ENCODE measurements at places on chromosomes 4 and X. TPM values are rescaled to one million over a fixed set of nuclear protein-coding genes. Genes with fewer than 3 reads are reported as not detected.

DNA sequence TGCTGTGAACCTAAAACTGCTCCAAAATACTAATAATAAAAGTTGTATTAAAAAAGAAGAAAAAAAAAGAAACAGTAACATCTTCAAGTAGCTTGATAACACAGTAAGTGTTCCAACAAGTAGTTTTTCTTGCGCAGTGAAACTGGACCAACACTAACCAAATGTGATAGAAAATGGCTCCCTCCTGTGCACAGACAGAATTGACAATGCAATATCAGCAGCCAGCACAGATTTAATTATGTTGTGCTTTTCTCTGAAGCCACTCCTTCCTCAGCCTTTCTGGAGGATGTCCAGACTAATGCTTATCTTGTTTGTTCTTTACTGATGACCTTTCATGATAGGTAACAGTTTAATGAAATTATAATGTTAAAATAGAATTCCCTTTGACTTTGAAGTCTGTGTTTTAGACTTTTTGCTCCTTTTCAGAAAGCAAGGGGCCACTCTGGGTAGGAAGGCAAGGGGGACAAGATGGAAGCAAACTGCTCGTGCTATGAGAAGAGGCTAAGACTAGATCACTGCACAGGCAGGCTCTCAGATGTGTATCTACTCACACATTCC, 147.1 kb upstream of the RPL34 start:
- no peak for DNase-seq

GRCh38 chrX:139759637-139760036, 51.7 kb upstream of the MCF2 start:
- DNase-seq, result no peak

DNA sequence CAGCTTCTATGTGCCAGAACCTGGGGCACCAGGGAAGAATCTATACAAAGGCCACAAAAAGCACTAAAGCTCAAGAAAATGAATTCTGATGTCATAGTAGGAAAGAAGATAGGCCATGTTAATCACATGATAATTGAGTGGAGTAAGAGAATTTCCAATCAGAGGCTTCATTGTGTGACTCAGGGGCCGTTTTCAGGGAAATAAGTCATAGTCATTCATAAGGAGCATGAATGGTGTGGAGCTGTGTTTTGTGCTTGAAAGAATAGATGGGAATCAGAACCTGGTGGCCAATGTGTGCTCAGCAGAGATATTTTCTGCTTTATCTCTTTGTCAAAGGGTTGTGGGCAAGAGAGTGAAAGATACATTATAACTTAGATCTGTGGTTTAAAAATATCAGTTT, 102.4 kb upstream of the ZDHHC15 start:
- no peak for DNase-seq

GRCh38 chr4:15294832-15295231, 133.0 kb upstream of the C1QTNF7 start:
- no peak for DNase-seq

- DNase-seq, result no peak
These were observed 45.8 kb downstream of the TSPAN5 start for GRCh38 chr4:98612318-98613250.

GRCh38 chr4:182684796-182685195, 232.4 kb downstream of the DCTD start:
- DNase-seq, result no peak

DNA sequence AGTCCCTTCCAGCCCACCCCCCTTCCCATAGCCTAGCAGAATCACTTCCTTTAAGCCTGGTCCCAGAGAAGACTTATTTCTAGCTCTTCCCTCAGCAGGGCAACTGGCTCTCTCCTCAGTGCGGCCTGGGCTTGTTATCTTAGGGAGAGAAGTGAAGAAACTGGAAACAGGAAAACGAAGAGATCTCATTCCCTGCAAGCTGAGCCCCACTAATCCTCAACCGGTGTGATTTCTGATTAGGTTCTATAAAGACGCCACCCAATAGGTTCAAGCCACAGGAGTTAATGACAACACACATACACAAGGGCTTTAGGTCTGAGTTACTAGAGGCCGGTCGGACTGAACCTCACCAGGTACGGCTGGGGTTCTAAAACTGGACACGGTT, 3.2 kb downstream of the GSX2 start:
- DNase-seq, result no peak

- DNase-seq, result no peak
These were observed 45.4 kb downstream of the TIGD4 start for GRCh38 chr4:152734015-152734698.

GRCh38 chr4:181525634-181526033, 717.6 kb upstream of the TENM3 start:
- DNase-seq, result peak; percentile 35

DNA sequence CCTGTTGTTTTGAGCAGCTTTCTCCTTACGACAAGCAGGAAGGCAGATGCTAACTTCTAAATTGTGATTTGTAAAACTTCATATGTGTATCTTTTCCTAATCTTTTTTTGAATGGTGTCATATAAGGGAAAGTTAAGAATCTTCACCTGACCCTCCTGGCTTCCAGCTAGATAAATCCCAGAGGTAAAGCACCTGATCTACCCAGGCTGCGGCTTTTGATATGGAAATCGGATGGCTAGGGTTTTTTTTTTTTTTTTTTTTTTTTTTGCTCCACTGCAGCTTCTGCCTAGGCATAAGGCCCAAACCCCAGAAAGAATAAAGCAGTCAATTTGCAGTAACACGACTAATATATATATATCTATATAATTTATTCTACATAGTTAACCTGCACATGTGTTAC, 10.0 kb downstream of the MAB21L2 start:
- no peak for DNase-seq

- DNase-seq, result no peak
These were observed 61.7 kb upstream of the HAND2 start for GRCh38 chr4:173591760-173592159.

DNA sequence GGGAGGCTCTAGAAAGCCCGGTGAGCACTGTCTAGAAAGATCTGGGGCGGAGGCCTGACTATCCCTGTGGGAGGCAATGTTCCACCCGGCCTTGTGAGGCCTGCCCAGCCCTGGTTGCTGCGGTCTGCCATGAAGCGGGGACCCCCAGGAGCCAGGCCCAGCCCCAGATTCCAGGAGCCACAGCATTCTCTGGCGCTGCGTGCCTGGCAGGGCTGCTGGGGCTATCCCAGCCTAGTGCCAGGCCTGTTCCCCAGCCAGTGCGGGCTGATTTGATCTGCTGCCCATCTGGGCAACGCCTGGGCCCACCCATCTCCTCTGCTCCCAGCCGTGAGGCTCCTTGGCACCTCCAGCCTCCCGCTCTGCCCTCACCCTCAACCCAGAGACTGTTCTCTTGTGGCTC, 19.6 kb downstream of the ATP2B3 start:
- no peak for DNase-seq

GRCh38 chr4:1380368-1381151, 25.7 kb downstream of the NKX1-1 start:
- peak; percentile 12 for DNase-seq

GRCh38 chr4:6953751-6954380, 44.2 kb downstream of the TBC1D14 start:
- DNase-seq, result peak; percentile 56

GRCh38 chr4:173139561-173139960, 29.1 kb upstream of the GALNT7 start:
- no peak for DNase-seq

GRCh38 chr4:8497762-8498161, 57.2 kb downstream of the TRMT44 start:
- DNase-seq, result no peak

GRCh38 chrX:124113621-124114600, 152.4 kb downstream of the STAG2 start:
- DNase-seq, result no peak

DNA sequence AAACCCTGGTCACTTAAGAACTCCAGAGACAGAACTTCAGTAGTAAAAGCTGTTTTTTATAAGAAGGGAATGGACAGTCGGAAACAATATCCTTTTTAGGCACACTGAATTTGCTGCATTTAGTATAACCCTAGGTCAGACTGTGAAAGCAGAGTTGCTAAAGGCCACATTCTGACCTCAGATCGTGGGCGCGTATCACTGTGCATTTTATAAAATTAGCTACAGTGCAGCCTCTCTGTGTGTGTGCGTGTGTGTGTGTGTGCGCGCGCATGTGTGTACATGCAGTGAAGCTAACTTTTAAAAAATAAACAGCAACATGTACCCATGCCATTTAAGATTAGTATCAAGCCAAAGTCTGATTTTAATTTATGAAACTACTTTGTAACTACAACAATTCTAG, 8.0 kb downstream of the ZNF827 start:
- no peak for DNase-seq

DNA sequence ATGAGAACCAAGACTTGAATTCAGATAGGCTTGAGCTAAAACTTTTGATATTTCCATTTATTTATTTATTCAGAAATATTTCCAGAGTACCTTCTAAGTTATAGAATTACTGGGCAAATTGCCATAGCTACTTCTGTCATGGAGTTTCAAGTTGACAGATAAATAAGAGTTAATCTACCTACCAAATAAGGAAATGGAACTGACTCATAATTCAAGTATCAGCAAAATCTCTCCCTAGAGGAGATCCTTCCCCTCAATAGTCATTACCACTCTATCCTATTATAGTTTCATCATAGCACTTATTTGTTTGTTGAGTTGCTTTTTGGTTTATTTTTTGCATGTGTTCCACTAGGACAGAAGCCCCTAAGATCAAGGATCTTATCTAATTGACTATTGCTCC, 48.8 kb upstream of the CCSER1 start:
- no peak for DNase-seq

- DNase-seq, result no peak
These were observed 949.2 kb downstream of the TECRL start for GRCh38 chr4:63460075-63460474.

DNA sequence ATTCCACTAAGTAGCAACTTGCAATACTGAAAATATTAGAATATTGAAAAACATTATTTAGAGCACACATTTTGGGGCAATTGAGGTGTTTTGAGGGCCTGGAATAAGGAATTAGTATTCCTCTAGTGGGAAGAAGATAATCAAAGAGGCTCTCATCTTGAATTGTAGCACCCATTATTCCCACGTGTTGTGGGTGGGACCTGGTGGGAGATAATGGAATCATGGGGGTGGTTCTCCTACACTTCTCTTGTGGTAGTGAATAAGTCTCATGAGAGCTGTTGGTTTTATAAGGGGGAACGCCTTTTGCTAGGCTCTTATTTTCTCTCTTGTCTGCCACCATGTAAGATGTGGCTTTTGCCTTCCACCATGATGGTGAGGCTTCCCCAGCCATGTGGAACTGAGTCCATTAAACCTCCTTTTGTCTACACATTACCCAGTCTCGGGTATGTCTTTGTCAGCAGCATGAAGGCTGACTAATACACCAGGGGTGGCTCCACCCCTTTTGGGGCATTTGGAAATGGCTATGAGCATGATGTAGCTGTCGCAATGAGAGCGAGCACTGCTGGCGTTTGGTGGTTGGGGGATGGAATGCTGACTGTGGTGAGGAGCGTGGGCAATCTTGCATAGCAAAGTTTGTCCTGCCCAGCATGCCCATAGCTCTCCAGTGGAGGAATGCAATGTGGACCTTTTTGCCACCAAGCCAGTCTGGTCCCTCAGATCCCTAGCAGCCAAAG, 308.2 kb downstream of the FRMPD4 start:
- no peak for DNase-seq

DNA sequence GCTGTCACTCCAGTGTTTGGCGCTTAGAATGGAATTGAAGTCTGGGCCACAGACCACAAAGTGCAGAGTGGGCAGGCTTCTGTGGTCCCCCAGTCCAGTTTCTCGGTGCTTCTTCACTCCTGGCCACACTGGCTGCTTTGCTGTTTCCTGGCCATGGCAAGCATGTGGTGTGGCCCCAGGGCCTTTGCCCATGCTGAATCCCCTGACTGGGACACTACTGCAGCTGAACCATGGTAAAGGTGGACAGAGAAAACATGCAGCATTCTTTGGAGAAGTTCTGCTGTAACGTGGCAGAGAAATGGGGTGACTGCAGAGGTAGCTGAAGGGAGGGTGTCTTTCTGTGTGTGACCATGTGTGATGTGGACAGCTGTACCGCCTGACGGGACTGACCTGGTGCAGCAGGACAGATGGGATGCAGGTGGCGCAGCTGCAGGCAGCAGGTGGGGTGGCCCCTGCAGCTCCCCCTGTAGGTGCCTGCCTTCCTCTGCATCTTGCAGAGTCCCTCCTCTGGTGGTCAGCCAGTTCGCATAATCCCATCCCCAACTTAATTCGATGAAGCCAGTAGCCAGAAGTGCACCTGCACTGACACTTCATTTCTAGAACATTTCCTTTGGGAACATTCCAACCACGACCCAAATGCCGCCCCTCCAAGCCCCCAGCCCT, 13.2 kb upstream of the S100P start:
- DNase-seq, result no peak

- no peak for DNase-seq
These were observed 61.3 kb upstream of the GIMD1 start for GRCh38 chr4:106429885-106430284.

DNA sequence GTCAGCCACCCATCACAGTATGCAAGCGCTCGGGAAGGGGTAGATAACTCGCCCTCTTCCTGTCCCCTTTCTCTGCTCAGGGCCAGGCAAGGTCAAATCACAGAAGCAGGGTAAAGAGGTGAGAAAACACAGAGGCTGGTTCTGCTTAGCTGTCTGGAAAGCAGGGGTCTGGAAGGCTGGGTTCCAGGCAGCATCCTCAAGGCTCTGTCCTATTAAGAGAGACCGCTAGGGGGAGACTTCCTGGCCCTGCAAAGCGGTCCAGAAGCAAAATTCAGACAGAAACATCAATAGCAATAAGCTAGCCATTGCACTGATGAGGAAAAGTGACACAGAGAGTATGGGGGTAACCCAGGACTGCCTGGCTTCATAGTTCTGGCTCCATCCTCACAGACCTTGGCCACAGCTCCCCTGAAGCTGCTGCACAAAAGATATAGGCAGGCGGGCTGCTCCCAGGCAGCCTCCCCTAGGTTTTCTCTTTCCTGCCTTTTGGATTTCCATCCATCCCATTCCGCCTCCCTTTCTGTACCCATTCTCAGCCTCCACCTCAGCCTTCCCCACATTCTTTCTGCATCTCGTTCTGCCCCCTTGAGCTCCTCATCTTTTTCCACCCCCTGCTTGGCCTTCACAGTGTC, 308.5 kb downstream of the EVC2 start:
- peak; percentile 58 for DNase-seq

DNA sequence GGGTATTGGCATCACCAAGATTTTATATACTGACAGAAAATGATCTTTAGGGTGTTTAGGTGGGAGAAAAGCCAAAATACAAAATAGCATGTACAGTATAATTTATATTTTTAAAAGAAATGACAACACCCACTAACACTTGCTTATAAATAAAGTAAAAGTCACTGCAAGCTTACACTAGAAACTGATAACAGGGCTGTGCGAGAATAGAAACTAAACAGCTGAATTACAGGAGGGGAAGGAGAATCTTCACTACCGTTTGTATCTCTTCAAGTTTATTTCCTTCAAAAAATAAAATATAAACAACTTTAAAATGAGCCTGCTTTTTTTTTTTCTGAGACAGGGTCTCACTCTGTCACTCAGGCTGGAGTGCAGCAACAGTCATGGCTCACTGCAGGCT, 22.8 kb downstream of the GRSF1 start:
- DNase-seq, result no peak

Gene DCX
- total RNA-seq, result 614 TPM

Gene HSFX1
- total RNA-seq, result 1.8 TPM

Gene HSD17B13
- total RNA-seq, result 0.25 TPM

Gene WAS
- total RNA-seq, result 2.6 TPM

Gene HTN1
- not detected for total RNA-seq

Gene TRAM1L1
- 6.5 TPM for total RNA-seq
